ENCODE measurements at places on chromosomes 3 and 15.
A peak's percentile ranks its signal among the peaks of the same experiment; 100 is the strongest.

- DNase-seq, result no peak
Measured at GRCh38 chr3:36596419-36596818, 167.9 kb downstream of the DCLK3 start.

- no peak for DNase-seq
Measured at GRCh38 chr3:30321065-30321464, 285.3 kb upstream of the TGFBR2 start.

DNA sequence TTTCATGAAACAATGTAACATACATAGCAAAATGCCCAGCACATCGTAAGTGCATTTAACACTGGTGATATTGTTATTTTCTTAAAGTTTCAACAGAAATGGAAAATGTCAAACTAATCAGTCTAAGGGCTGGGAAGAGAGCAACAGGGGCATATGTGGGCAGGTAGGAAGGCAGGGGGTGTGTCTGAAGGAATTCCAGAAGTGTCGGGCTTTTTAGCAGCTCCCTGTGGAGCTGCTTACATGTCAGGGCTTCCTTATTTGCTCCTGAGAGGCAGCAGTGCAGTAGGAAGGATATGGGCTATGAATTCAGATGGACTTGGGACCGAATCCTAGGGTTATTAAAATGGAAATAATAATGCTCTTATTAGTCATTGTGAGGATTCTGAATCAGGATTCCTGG, 311.6 kb downstream of the CLSTN2 start:
- no peak for DNase-seq

GRCh38 chr3:177811112-177811511, 613.8 kb upstream of the TBL1XR1 start:
- no peak for DNase-seq

DNA sequence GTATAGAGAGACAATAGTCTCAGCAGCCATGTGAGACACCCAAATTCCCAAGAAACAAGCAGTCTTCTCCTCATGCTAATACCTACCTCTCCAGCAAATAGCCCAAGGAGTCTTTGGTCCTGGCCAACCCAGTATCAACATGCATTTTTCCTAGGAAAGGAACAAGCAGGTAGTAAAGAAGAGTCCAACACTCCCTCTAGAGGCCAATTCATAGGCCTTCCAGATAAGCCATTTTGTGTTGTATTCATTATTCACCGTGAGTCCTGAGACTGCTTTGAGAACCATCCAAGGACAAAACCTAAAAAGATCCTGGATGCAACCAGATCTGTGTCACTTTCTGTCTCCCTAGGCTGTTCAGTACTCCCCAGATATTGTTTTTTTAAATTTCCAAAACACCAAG, 63.6 kb upstream of the SNTN start:
- no peak for DNase-seq

- DNase-seq, result peak; percentile 59
Measured at GRCh38 chr3:120348065-120348990, 826 bp downstream of the LRRC58 start.

DNA sequence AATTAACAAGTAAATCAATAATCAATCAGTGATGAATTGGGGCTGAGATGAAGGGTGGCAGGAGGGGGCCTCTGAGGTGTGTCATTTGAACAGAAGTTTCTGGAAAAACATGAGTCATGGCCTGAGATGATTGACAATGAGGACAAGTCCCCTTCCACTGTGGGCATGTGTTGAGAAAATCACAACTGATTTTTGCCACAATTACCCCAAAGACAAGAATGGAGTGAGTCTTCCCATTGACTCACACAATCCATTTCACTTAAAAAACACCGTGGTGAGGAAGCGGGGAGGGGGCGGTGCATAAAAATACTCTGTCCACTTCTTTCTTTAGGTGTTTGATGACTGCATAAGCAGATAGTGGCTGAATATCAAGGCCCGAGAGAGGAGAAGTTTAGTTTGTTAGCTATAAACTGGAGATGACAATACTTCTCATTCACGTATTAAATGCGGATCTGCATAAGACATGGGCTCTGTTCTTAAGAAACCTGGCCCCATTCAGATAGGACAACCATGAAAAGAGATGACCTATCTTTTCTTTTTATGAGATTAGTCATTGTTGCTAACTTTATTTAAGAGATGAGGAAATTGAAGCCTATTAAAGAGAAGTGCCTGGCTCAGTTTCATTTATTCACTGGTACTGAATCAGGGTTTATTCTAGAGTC, 34.7 kb downstream of the SHC4 start:
- no peak for DNase-seq

- DNase-seq, result no peak
Measured at GRCh38 chr3:2535206-2535605, 436.5 kb downstream of the CNTN4 start.

DNA sequence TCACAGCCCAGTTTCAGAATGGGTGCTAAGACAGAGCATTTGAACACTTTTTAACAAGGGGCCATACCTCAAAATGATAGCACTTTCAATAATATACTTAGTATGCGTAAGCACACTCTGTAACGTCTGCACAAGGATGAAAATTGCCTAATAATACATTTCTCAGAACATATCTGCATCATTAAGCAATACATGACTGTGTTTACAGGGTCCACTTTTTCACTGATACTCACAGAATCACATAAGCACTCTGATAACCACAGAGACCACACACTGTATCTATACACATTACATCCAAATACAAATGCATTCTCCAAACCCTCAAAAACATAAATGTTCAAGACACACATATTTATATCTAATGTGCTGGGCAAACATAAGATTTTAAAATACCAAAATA, 79.8 kb downstream of the NR1I2 start:
- no peak for DNase-seq

DNA sequence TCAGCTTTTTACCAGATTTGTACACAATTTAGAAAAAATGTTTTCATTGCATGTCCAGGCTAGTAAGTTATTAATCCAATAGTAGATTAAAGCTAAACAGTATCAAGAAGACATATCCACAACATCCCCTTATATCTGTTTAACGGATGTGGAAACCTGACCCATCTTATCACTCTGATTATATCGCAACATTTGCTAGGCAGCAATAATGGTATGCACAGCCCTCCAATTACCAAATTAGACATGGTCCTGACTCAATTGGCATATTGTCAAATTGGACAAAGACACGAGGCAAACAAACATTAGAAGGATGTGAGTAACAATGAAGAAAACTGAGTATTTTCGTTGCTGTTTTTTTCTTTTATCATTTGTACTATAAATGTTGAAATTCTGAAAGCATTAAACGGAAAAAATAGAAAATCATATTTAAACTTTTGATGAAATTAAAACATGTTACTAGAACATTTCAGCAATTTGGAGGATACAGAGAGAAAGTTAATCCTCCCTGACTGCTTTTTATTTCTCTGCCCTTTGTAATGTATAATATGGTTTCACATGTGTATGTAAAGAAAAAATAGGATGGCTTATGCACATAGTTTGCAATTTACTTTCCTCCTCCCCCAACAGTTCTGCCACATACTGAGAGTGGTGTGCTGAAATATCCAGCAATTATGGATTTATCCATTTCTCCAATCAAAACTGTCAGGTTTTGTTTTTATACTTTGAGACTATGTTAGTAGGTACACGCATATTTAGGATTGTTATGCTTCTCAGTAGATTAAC, 633.7 kb downstream of the ZIC1 start:
- no peak for DNase-seq

- no peak for DNase-seq
Measured at GRCh38 chr3:8147711-8148110, 353.9 kb upstream of the LMCD1 start.

GRCh38 chr3:160797356-160797755, 41.3 kb downstream of the PPM1L start:
- DNase-seq, result no peak

DNA sequence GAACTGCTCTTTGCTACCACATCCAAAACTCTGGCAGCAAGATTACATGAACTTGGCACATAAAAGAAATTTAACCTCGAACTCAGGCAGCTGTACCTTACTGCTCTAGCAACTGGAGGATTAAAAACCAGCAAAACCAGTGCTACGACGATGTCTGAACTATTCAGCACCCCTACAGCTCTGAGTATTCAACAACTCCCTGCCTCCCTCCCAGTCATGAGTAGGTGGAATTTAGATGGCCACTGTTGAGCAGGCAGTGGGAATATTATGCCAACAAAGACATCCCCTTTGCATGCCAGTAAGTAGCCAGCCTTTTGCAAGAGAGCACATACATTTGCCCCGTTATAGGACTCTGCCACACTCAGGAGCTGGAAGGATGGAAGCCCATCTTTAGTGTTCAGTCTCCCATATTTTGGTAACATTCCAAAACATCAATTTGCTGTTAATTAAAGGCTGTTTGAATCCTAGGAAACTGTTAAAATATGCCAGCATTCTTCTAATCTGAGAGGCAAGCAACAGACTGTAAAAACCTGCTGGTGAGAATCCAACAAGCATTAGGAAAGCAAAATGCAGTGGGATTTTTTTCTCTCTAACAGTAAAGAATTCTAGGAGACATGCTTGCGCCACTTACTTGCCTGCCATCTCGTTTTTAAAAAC, 85.4 kb downstream of the ZNF385D start:
- no peak for DNase-seq

GRCh38 chr15:62452667-62453066, 287.6 kb upstream of the C2CD4B start:
- no peak for DNase-seq

DNA sequence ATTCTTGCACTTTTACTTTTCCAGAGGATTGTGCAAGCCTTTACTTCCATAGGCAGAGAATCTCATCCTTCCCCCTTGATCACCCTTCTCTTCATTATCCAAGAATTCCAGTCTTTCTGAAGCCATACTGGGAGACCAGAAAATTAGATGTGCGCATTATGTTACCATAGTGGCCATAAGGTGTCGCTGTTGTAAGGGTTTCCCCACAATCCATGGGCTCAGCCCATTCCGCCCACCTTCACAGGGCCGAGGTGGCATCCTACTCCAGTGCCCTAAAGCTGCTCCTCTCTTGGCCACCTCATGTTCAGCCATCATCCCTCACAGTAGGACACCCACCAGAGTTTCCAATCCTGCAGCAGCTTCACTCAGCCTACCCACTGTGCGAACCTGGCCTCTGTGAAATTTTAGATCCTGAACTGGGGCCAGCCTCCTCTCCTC, 35.0 kb downstream of the CTSH start:
- peak; percentile 48 for DNase-seq

DNA sequence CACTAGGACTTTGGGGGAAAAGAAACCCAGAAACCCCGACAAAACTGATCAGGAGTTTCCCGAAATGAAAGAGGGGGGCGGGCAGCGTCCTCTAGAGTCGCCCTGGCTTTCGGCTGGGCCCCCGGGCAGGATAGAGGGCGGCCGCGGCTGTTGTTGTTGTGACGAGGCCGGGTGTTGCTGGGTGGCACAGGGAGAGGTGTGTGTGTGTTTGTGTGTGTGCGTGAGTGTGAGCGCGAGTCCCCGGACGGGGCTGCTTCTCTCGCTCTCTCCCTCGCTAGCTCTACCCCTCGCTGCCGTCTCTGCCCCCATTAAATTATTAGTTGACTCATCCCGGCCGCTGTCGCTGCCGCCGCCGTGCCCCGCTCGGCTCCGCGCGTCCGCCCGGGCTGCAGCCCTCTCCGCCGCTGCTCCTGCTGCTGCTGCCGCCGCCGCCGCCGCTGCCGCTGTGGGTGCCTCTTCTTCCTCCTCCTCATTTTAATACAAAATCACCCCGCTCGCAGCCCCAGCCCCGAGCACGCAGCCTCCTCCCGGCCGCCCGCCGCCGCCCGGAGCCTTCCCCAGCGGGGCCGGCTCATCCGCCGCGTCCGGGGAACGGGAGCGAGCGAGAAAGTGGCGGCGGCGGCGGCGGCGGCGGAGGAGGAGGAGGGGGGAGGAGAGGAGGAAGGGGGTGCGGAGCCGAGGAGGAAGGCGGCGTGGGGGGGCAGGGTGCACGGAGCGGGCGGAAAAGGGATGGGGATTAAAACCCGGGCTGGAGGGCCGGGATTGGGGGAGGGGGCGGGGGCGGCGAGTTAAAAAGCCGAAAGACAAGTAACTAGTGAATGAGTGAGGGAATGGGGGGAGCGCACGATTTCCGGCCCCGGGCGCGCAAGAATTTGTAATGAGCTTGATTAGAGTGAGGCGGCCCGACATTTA, at the start of gene SATB1:
SATB1 (minus strand) TSS at position 611 of the 912 bp plus-strand sequence. CDS start 4,372 bp downstream, outside the sequence.
- DNase-seq, result peak; percentile 86

DNA sequence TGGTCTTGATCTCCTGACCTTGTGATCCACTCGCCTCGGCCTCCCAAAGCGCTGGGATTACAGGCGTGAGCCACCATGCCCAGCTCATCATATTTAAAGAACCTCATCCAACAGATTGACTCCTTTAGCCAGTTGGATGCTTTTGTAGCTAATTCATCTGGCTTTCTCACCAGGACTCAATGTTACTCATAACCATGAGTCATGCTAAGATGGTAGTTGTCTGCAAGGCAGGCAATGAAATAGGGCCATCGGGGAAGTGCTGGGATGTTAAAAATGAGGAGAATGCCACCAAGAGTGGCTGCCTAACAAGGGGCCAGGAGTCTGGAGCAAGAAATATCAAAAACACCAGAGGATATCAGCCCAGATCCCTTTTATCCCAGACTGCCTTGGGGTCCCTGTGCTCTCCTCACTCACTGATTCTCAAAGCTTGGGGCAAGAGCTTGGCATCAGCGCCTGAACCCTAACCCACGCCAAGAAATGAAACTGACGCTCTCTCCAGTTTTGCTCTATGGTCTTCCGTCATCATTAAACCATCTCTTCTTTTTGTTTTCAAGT, 7.4 kb upstream of the PCOLCE2 start:
- DNase-seq, result no peak

- DNase-seq, result no peak
Measured at GRCh38 chr3:183226333-183226890, 26.6 kb upstream of the B3GNT5 start.

DNA sequence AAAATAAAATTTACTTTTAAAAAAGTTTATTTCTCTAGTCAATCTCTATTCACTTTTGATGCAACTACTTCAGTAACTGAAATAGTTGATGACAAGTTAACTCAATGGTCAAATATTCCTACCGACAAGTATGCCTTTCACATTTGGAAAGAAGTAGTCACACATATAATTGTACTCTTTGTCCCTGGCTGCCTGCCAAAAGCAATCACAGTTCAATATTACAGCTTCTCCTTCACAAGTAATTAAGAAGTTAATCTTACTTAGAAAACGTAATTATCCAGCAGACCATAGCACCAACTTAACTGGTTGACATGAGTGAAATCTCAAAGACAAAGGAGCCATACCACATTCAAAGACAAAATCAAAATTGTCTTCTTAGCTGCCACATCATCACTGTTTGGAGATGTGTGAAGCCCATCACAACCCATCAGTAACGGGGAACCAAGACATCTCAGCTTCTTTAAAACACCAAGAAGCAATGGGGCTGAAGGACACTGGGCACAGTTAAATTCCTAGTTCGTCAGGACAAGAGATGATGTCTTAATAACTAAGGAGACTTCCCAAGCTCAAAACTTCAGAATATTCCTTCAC, 86.1 kb downstream of the PLCH1 start:
- no peak for DNase-seq
